Coronary artery (tissue), 2 donors: ENCODE measurements at places on chromosomes 2 and 18.

- DNase-seq, result no peak
Observed at GRCh38 chr2:224038049-224038829, 847 bp downstream of the SERPINE2 start.

GRCh38 chr2:96261328-96262003 lies 4.3 kb downstream of the TMEM127 start:
- DNase-seq, result no peak

- DNase-seq, result no peak
Observed at GRCh38 chr2:202007015-202007982, 26.4 kb upstream of the FZD7 start.

DNA sequence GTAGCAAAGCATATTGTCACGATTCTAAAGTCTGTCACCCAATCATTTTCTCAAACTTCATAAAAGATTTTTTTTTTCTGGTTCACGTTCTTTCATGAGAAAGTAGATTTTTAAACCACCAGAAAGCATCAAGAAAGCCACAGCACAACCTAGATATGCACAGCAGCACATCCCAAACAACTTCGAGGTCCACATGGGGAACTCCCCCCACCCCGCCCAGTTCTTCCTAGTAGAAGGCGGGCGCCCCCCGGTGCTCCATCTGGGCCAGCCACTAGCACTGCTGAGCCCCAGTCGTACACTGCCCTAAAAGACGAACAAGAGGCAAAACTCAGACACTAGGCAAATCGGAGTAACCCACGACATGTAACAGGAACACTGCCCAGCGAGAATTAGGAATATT lies 15.5 kb downstream of the HDLBP start:
- no peak for DNase-seq

GRCh38 chr2:199588054-199588453 lies 130.3 kb upstream of the SATB2 start:
- DNase-seq, result no peak

GRCh38 chr2:3128786-3129185 lies 248.8 kb downstream of the EIPR1 start:
- DNase-seq, result no peak

GRCh38 chr2:235866373-235866772 lies 301.8 kb downstream of the GBX2 start:
- DNase-seq, result peak; percentile 31

- peak; percentile 66 for DNase-seq
Observed at GRCh38 chr2:105886029-105886454, 141.3 kb downstream of the NCK2 start.
